Femur (tissue), 1 donor: ENCODE measurements at places on chromosomes 11 and 22.

DNA sequence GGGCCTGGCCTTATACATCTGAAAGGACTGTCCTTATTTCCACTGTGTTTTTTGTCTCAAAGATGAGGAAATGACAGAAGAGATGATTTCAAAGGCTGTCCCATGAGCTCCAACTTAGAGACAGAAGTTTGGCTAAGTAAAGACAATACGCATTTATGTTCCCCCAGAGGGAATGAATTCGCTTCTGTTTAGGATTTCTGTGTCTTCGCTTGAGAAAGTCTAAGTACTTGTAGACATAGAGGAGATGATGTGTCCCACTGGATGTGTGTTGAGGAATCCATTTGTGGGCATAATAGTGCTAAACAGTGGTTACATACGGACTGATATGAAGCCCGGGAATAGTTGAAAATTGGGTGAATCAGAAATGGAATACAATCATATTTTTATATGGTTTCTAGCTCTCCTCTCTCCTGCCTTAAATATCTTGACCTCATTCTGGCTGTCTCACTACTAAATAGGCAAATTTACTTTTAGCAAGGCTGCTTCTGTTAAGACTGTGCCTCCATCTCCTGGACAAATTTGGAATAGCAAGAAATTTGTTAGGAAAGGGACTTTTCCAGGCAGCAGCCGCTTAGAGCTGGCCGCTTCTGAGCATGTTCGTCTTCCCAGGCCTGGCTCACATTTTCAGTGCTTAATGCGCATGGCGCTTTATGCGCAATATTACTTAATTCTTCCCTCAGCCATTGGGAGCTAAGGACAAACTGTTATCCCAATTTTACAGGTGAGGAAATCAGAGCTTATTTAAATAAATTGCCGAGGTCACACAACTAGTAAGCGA, 1.9 kb upstream of the PEX26 start:
- DNase-seq, result peak; percentile 76

- DNase-seq, result no peak
These were observed 43.5 kb downstream of the PPFIA1 start for GRCh38 chr11:70313945-70314344.

- DNase-seq, result no peak
These were observed 125.1 kb downstream of the TRIM44 start for GRCh38 chr11:35787626-35788025.

- DNase-seq, result no peak
These were observed 433.2 kb downstream of the MIAT start for GRCh38 chr22:27090611-27091011.

GRCh38 chr11:126992804-126993111, 7.8 kb downstream of the KIRREL3 start:
- no peak for DNase-seq

GRCh38 chr11:71332046-71332445, 79.7 kb upstream of the SHANK2 start:
- DNase-seq, result no peak

DNA sequence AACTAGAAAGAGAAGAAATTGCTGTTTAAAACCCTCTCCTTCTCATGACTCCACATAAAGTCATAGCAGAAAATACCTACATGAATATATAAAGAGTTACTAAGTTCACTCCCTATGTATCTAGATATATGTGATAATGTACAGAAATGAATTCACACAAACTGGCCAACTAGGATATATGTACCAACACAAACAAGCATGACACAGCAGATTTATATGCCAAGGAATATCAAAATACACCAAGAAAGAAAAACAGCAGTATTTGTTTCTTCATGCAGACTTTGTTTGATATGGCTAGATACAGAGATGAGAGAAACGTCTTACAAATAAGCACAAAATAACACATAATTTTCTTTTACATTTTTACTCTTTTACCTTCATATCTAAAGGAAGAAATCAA, 1.8 kb downstream of the OR51G1 start:
- DNase-seq, result no peak

DNA sequence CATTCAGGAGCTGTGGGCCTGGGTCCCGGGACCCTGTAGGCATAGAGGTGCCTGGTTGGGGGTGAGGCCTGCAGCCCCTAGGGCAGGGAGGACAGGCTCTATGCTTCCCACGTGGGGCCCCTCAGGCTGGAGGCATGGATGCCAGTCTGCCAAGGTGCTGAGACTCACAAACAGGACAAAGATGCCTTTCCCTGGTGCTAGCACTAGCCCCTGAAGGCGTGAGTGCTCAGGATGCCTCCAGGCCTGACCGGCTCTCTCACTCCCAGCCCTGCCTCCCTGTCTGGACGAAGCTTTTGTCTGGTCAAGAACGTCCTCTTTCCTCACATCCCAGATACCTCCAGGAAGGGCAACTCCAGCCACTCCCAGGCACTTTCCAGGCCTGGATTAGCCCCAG, 2.1 kb downstream of the CDC42BPG start:
- no peak for DNase-seq

DNA sequence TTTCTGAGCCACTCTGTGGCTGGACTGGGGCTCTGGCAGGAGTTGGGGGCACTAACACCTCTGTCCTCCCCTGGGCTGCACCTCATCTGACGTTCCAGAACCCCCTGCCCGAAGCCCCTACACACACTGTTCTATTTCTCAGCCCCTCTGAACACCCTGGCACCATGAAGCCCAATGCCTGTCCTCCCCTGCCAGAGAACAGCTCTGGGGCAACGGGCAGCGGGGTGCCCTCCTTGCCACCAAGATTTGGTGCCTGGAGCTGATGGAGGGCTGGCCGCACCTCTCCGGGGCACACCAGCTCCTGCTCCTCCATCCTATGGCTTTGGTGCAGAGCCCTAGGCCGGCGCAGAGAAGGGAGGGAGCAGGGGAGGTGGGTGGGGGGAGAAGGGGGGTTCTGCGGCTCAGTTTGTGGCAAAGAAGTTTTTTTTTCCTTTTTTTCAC, 16.3 kb downstream of the DUSP8 start:
- no peak for DNase-seq

- no peak for DNase-seq
These were observed 77.5 kb upstream of the RRM1 start for GRCh38 chr11:4017129-4017528.

DNA sequence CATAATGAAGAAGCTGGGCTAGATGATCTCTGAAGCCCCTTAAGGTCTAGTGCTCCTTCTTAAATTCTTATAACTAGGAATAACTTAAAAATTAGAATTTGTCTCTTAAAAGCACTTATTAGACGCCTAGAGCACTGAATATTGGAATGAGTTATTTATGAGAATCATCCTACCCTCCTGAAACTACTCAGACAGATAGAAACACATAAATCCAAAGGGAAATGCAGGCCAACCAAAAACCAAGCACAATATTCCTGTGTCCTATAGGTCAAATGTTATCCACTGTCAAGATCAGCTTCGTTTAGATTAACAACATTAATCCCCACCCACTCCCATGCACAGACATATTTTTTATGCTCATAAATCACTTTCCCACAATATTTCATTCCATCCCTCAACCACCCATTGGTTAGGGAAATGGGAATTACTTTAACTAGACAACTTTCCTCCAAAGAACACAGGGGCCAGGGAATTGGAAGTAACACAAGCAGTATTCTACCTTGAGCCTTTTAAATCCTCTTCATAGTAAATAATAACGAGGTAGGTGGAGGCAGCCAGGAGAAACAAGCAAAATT, 87.1 kb downstream of the CD44 start:
- DNase-seq, result no peak

DNA sequence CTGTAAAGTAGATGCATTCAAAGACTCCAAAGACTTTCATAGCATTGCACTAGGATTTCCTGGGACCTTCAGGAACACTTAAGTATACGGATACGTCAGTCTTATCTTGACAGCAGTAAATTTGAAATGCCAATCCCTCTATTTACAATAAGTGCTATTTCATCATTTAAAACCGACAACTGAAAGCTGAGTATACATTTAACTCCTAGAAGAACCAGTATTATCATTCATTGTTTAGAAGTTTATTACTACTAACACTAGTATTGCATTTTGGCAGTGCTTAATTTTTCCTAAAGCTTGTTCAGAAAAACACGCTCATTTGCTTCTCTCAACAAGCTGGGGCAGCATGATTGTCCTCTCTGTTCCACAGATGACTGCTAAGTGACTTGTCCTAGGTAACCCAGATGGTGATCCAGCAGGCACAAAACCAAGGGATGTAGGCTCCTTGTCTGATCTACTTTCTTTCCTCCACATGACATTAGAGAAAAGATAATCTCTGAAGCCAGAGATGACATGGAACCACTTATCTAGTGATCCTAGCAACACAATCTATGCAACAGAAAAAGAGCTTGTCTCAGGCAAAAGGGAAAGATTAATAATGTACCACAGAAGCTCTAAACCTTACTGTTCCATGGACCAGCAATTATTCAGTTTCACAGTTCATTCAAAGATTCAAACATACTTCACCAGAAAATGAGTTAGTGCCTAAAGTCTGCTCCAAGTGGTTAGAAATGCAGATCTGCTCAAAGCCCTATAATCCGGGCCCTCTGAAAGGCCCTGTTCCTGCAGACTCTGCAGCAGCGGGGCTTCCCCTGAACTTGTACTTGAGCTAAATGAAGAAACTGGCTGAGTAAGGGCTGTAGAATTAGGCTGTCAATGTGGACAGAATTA, 5.2 kb downstream of the MAML2 start:
- DNase-seq, result no peak

- DNase-seq, result no peak
These were observed 121.7 kb downstream of the BRD1 start for GRCh38 chr22:49705972-49706352.

DNA sequence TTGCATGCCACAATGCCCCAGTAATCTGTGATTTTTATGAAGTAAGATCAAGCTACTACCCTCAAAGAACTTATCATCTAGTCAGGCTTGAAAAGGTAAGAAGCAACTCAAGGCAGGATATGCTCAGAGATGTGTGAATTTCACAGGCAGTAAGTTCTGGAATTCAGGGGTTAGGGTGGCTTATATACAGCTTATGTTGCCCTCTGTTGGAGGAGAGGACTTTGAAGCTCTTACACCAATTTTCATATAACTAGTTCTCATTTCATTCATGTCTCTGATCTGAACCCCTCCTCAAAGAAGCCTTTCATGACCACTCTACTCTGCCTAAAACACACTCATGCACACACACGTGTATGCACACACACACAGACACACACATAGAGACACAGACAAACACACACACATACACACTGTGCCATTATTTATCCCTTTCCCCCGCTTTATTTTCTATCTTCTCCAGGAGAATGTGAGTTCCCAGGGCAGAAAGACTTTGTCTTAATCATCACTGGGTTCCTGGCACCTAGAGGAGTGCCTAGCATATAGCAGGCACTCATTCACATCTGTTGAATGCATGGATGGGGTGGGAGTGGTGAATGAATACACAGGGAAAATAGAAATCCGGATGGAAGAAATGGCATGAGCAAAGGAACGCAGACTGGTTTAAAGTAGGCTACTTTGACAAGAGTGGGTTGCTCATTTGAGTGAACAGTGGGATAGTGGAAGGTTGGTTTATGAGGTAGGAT, 220.7 kb upstream of the ZBED5 start:
- DNase-seq, result no peak

GRCh38 chr11:57354699-57355098, 16.5 kb downstream of the P2RX3 start:
- DNase-seq, result no peak

DNA sequence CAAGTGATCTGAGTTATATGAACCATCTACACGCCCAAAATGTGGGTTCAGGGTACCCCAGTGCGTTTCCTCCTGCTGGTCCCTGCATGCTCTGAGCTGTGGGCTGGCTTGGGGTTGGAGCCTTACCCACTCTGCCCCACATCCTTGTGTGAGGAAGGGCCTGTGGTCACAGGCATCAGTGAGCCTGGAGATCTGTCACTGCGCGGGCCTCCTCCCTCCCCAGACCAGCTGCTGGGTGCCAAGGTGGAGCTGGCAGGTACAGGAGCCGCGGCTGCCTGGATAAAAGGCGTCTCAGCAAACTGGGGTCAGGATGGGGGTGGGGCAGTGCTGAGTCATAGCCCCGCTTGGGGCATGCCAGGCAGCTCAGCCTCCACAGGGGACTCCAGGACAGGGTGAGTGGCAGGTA, 17.9 kb downstream of the GNAZ start:
- DNase-seq, result no peak

- DNase-seq, result peak; percentile 84
These were observed 921 bp downstream of the C1QTNF5 start for GRCh38 chr11:119339589-119340334.

DNA sequence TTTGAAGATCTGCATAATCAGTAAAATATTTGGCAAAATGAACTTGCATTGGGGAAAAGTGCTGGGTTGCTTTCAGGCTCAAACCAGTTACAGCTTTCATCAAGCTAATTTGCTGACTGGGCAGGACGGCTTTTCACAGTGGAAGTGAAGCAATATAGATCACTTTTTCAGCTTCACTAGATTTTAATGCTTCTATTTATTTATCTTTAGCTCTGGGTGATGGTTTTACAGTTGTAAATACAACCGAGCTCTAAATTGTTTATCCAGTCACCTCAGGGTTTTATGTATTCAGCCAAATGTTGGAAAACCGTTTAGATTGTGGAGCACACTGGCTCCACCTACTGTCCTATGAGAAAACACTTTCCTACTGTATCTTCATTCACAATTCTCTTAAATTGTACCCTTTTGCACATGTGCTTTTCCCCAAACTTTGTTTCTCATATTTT, 58.2 kb downstream of the ACER3 start:
- DNase-seq, result peak; percentile 20

DNA sequence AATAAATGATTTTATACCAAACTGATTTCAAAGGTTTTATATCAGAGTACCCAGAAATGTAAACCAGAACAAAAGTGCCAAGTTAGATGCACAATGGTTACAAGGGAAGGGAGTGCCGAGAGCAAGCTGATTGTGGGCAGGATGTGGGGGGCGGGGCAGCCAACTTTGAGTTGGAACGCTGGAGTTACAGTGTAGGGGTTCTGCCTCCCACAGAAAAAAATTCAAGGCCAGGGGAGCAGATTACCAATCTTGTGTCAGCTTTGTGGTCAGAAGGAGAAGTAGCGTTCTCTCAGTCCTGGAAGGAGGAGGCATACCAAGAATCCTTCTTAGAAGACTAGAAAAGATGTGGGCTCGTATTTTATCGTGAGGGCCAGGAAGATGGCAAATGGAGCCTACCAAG, 15.9 kb upstream of the POU2AF2 start:
- no peak for DNase-seq
